Daoy (cell line): ENCODE measurements at places on chromosomes 5 and 9. TPM values are rescaled to one million over a fixed set of nuclear protein-coding genes. Genes with fewer than 3 reads are reported as not detected.

Gene ZNF366
- total RNA-seq, result not detected in 2 replicates

Gene FEM1C
- 6.8 TPM in 2 replicates for total RNA-seq

Gene PCDHGA11
- 15.0 TPM in 2 replicates for total RNA-seq

Gene SPINK5
- total RNA-seq, result not detected in 2 replicates

Gene ENDOG
- total RNA-seq, result 14.1 and 17.8 TPM in 2 replicates
